ENCODE measurements at places on chromosomes 1 and 21. TPM values are rescaled to one million over a fixed set of nuclear protein-coding genes. Genes with fewer than 3 reads are reported as not detected.

The NUF2 gene
- 2.9 TPM for polyA plus RNA-seq

The GPR52 gene
- not detected for polyA plus RNA-seq

The HTR6 gene
- polyA plus RNA-seq, result not detected

The NR0B2 gene
- polyA plus RNA-seq, result not detected

The RCAN3 gene
- polyA plus RNA-seq, result 0.78 TPM

The SELL gene
- not detected for polyA plus RNA-seq

The S100A7A gene
- polyA plus RNA-seq, result not detected

The MLLT11 gene
- 204 TPM for polyA plus RNA-seq

The OR2T33 gene
- not detected for polyA plus RNA-seq

The TMEM52 gene
- polyA plus RNA-seq, result not detected

The ALG14 gene
- polyA plus RNA-seq, result 74.5 TPM

The AKR7A3 gene
- polyA plus RNA-seq, result not detected

The POU2F1 gene
- 6.4 TPM for polyA plus RNA-seq

The FRRS1 gene
- not detected for polyA plus RNA-seq

The RAB3B gene
- polyA plus RNA-seq, result 0.21 TPM

The EPS15 gene
- 74.0 TPM for polyA plus RNA-seq

The LCE3D gene
- polyA plus RNA-seq, result not detected

All from Purkinje cell (primary cell).